ENCODE measurements at places on chromosomes 2 and 18. TPM values are rescaled to one million over a fixed set of nuclear protein-coding genes. Genes with fewer than 3 reads are reported as not detected.

Gene C18orf54
- 9.1 TPM for polyA plus RNA-seq

Gene IKZF2
- polyA plus RNA-seq: 4.4 TPM

Gene UGT1A8
- polyA plus RNA-seq: not detected

Gene ABCB11
- polyA plus RNA-seq: not detected

- DNase-seq: no peak
Observed at GRCh38 chr2:82339805-82340204, 2035.3 kb upstream of the LRRTM1 start.

- no peak for DNase-seq
Observed at GRCh38 chr2:176490061-176490861, 221.0 kb downstream of the MTX2 start.

GRCh38 chr18:13577781-13578180, 148.6 kb downstream of the FAM210A start:
- DNase-seq: no peak

DNA sequence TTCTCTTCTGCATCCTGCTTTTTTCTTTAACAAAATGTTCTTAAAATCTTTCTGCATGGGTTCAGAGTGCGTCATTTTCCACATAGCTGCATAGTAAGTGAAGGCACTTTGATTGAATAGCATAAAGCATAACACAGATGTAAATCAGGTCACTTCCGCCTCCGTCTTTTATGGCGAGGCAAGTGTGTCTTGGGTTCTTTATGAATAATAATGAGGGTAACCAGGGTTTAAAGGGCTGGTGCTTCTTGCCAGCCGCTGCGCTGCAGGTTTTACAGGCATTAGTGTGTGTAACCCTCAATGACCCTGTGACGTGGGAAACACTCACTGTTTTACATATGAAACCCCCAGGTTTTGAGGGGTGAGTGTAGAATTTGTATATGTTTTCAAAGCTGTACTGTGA, 164.2 kb downstream of the MYT1L start:
- DNase-seq: no peak

DNA sequence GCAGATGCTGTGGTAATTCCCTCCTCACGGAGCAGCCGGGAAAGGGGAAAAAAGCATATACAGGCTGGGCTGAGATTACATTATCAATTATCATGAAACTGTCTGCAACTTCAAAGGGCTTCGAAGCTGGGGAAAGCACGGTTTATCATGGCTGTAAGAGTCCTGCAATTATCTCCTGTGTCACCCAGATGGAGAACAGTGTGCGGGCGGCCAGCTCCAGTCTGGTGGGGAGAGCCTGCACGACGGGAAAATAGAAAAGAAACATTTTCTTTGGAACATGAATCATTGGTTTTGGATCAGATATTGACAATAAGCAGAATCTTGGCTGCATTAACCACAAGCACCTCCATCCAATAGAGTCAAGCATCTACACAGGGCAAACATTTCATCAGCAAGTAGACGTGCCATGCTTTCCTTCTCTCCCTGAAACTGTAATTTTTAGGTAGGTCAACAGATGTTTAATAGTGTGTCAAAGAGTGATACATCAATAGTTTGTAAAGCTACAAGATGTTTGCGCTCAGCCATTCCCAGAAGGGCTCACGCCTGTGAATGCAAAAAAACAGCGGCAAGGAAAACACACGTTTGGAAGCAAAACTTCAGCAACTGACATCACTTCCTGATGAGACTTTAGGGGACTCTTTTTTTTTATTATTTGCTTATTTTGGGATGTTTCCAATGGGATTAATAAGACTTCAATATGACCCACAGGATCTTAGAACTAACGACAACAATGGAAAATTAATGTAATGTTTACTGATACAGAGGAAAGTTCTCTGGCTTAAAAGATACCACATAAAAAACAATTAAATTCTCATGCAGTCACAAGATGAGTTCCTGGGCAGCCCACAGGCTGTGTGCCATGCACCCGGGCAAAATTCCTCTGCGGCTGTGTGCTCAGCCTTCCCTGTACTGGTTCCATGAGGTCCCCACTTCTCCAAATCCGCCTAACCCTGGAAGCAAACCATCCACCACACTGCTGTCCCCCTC, 111.0 kb upstream of the SALL3 start:
- DNase-seq: no peak

GRCh38 chr2:61354543-61355197, 116.2 kb downstream of the USP34 start:
- DNase-seq: no peak

- DNase-seq: no peak
Observed at GRCh38 chr2:42556315-42556890, 12.0 kb upstream of the MTA3 start.
